Stimulated activated CD8-positive, alpha-beta memory T cell treated with anti-CD3 and anti-CD28 coated beads, Interleukin-2, amount 100 ng/mL, for 1 hour (primary cell): ENCODE measurements at places on chromosomes 4 and X.

DNA sequence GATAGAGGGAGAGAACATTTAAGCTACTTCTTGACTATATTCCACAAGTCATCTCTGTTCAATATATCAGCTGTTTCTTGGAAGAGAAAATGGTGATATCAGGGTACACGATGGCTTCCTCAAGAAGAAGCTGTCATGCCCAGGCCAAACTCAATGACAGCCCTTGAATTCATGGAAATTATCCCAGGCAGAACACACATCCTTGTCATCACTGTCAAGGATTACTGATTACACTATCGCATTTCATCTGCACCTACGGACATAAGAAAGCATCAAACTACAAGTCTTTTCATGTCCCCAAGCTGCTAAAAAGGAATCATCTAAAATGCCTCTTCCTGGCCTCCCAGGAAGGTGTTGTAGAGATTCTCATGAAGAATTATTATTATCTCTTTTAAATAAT, 165.2 kb upstream of the SLC7A11 start:
- DNase-seq: no peak

- DNase-seq: no peak
Observed at GRCh38 chrX:107629540-107629909, 1.2 kb downstream of the PRPS1 start.

DNA sequence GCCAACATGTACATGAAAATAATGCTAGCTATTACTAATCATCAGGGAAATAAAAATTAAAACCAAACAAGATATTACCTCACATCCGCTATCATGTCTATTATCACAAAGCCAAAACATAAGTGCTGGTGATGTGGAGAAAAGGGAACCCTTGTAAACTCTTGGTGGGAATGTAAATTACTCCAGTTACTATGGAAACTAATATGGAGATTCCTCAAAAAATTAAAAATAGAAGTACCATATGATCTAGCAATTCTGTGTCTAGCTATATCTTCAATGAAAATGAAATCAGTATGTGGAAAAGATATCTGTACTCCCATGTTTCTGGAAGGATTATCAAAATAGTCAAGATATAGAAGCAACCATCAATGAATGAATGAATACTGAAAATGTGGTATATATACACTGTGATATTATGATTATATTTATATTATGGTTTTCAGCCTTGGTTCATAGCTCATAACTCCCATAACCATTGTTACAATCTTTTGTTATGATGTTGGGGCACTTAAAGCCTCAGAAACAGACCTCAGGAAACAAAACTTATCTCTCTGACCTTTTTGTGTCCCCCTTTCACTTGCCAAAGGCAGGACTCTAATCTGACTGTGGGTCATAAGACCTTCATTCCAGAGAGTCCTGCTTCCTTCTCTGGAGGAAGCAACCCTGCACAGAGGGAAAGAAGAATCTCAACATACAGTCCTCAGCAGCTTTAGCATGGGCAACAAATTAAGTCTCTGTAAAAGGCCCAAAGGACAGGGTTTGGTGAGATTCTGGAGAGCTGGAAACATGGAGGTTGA, 933.2 kb downstream of the ADGRL3 start:
- DNase-seq: no peak

DNA sequence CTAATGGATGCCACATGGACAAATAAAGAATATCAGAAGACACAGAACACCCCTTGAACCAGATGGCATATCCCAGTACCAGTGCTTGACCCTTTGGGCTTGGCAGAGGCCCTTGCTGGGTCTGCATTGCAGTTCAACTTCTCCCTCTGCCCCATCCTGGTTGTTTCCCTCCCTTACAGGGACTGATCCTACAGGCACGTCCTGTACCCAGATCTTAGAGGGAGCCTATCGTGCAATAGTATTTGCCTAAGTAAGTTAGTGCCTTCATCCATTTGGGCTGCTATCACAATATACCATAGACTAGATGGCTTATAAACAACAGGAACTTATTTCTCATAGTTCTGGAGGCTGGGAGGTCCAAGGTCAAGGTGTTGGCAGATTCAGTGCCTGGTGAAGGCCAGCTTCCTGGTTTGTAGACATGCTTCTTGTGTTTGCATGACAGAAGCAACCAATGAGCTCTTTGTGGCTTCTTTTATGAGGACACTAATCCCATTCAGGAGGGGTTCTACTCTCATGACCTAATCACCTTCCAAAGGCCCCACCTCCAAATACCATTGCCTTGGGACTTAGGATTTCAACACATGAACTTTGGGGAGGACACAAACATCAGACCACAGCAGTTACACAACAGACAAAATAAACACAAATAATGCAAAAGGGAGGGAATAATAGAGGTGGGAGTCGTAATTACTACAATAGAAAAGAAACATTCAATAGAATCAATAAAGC, 146.5 kb upstream of the MSX1 start:
- DNase-seq: no peak

DNA sequence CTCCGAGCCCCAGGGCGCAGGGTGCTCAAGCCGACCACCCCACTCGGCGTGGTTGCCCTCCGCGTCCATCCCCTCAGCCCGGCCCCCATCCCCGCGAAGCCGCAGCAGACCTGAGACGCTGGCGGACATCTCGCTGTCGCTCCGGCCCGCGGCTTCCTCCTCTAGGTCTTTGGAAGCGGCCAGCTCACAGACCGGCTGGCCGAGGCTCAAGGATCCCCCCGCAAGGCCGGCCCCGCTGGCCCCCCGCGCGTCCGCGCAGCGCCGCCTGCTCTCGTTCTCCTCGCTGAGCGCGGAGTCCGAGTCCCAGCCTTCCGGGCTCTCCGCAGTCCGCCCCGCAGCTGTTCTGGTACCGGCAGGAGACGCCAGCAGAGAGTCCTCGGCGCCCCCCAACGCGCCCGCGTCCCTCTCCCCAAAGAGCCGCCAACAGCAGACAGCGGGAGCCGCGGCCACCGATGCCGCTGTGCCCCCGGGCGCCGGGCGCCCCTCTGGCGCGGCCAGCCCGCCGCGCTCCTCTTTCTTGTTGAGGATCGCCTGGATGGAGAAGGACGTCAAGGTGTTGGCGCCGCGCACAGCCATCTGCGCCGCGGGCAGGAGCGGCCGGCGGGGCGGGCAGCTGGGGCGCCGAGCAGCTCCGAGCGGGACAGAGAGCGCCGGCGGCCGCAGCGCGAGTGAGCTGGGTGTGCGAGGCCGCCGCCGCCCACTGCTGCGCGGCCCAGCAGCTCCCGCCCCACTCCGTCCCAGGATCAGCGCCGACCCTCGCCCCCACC, at the start of gene NKX3-2:
Gene NKX3-2 (minus strand): TSS at position 670 of the 767 bp plus-strand sequence. CDS start 94 bp downstream, at position 576.
- DNase-seq: no peak

- DNase-seq: no peak
Observed at GRCh38 chr4:185716141-185716551, 95.8 kb downstream of the SORBS2 start.

- DNase-seq: no peak
Observed at GRCh38 chrX:108162265-108162664, 70.7 kb downstream of the ATG4A start.

GRCh38 chr4:106502106-106502699, 133.6 kb upstream of the GIMD1 start:
- no peak for DNase-seq

GRCh38 chr4:14985161-14985560, 17.1 kb upstream of the CPEB2 start:
- DNase-seq: no peak

GRCh38 chr4:109169170-109169569, 133.3 kb downstream of the COL25A1 start:
- no peak for DNase-seq

- DNase-seq: no peak
Observed at GRCh38 chr4:98521486-98521885, 136.9 kb downstream of the TSPAN5 start.

GRCh38 chr4:11250510-11250909, 178.2 kb downstream of the HS3ST1 start:
- no peak for DNase-seq

- no peak for DNase-seq
Observed at GRCh38 chr4:3311095-3311372, 18.2 kb downstream of the RGS12 start.

DNA sequence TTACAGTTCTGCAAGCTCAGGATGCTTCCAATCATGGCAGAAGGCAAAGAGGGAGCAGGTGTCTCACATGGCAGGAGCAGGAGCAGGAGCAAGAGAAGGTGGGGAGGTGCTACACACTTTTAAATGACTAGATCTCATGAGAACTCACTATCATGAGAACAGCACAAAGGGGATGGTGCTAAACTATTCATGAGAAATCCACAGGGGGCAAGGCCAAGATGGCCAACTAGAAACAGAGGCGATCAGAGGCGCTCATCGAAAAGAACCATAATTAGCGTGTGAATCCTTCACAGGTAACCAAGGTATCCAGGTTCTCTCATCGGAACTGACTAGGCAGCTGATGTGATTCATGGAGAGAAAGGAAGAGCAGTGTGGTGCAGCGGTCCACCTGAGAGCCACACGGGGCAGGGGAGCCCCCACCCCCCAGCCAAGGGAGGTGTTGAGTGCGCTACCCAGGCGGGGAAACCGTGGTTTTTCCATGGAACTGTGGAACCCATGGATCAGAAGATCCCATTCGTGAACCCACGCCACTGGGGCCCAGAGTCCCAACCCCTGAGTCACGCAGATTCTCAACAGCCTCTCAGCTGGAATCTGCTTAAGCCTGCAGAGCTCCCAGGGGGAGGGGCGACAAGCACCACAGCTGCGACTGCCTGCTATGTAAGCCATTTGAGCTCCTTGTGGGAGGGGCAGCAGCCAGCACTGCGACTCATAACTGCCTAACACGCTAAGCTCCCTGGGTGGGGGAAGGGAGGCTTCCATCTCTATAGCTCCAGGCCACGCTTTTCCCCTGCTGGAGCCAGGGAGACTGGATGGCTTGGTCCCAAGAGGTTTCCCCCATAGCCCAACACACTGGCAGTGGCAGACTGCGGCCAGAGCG, 46.7 kb downstream of the FGF16 start:
- no peak for DNase-seq

- no peak for DNase-seq
Observed at GRCh38 chr4:84596826-84597225, 13.9 kb downstream of the CDS1 start.

GRCh38 chr4:86386817-86387415, 27.1 kb upstream of the MAPK10 start:
- DNase-seq: no peak

- DNase-seq: no peak
Observed at GRCh38 chrX:139982856-139983255, 17.5 kb upstream of the CXorf66 start.

DNA sequence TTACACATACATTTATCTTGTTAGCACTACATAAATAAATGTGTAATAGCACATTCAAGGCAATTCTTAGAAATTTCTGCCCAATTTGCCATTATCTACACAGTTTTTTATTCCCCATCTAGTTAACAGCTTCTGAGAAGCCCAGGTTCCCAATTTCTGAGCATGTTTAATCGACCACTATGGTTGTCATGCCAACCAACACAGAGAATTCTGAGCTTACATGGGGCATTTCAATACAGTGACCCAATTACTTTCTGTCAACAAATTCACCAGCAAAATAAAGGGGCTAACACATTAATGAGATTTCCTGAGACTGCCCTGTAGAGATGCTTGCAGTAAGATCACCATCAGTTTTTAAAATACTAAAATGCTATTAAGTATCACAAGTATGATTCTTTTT, 22.0 kb downstream of the GPM6A start:
- DNase-seq: no peak

GRCh38 chr4:13219971-13220370, 264.2 kb downstream of the RAB28 start:
- DNase-seq: no peak

DNA sequence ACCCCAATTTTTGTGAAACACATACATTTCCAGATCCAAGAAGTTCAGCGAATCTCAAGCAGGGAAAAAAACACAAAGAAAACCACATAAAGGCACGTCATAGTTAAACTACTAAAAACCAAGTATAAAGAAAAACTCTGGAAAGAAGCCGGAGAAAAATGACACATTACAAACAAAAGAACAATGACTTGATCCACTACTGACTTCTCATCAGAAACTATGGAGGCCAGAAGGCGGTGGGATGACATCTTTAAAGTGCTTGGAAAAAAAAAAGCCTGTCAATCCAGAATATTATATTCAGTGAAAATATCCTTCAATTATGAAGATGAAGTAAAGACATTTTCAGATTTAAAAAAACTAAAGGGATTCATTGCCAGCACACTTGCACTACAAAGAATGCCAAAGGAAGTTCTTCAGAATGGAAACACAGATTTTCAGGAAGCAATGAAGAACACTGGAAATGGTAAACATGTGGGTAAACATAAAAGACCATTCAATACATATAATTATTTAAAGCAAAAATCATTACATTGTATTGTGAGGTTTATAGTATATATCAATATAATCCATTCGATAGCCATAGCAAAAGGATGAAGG, 32.6 kb upstream of the PPP2R2C start:
- DNase-seq: no peak

GRCh38 chrX:33589316-33589715, 378.0 kb upstream of the DMD start:
- no peak for DNase-seq

DNA sequence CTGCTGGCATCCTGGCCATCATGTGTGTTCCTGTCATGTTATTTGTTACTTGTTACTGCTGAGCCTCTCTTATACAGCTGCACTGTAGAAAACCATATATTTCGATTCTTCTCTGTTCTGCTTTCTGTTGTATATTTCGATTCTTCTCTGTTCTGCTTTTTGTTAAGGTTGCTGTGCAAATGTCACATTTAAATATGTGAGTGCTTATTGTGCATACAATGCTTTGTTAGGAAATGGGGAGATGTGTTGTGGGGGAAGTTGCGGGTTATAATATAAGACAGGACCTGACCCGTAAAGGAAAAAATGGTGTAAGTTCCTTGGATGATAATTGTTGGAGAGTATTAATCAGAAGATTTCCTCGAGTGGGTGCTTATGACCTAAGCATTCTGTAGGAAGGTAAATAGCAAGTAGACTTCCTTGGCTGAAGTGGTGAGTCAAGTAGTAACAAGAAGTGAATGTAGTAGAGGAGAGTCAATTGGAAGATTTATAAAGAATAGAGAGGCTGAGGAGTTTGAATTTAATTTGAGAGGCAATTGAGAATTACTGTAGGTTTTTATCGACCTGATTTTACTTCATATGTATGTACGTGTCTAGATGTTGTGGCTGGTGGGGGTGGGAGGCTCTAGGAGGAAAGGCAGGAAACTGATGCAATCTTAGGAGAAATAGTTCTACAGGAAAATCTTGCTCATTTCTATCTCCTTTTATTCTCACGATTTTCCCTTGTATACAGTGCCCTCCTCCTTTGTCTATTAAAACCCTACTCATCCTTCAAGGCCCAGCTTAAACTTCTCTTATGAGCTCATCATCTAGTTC, 8.5 kb downstream of the OGT start:
- no peak for DNase-seq

DNA sequence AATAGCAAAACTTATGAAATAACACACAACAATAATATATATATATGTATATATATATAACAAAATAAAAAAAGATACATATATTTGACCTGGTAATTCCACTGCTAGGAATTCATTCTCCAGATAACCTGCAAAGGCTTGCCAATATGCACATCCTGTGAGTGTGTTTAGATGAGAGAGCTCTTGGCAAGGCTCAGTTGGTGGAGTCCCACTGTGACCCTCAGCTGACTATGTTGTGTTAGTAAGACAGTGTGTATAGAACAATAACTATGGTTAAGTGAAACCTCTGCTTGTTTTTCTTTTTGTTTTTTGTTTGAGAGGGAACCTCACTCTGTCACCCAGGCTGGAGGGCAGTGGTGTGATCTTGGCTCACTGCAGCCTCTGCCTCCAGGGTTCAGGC, 39.5 kb upstream of the RBMX start:
- no peak for DNase-seq

- no peak for DNase-seq
Observed at GRCh38 chr4:79250887-79251286, 75.0 kb downstream of the NAA11 start.
